CD4-positive, alpha-beta T cell treated with Interleukin-4 for 4 hours (primary cell): ENCODE measurements at places on chromosomes 12 and 14.

- no peak for DNase-seq
Observed at GRCh38 chr12:68620519-68621471, 10.1 kb downstream of the RAP1B start.

GRCh38 chr12:112420740-112421139, 2.0 kb downstream of the PTPN11 start:
- DNase-seq = no peak

DNA sequence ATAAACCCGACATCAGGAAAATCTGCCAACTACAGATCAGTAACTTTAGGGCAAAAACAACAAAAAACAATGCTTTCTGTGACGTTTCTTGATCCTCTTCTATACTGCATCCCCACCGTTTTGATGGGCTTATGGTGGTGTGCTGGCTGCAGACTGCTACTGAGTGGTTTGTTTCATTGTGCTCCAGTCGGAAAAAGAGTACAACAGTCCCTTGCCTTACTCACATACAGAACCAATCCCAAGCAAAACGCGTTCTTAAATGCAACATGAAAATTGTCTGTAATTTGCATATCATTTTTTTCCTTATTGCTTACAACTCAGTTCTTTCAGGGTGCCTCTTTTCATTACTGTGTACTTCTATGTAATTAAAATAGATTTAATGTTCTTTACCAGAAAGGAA, 2.3 kb downstream of the ETV6 start:
- no peak for DNase-seq

- DNase-seq = no peak
Observed at GRCh38 chr12:2290091-2290490, 237.3 kb downstream of the CACNA1C start.

DNA sequence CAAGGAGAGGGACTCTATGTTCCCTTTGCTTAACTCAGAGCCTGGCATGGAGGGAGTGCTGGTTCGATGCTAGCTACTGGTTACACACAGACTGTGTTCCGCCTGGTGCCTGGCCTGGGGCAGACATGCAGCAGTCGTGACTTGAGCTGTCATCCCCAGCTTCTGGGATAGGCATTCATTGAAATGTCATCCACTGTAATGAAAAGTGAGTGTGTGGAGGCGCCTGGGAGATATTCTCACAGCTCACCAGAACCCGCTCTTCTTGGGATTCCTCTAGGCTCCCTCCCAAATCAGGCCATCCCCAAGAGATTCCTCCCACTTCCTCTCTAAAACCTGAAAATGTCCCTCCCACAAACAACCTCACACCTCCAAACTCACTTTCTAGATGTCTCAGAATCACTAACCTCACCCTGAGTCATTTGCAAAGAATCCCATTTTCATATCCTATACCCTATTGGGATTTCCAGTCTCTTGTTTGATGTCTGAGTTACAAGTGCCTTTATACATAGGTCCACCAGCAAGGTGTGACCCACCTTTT, 82.8 kb downstream of the CRACR2A start:
- DNase-seq = no peak

GRCh38 chr14:85466678-85467077, 63.3 kb upstream of the FLRT2 start:
- no peak for DNase-seq

DNA sequence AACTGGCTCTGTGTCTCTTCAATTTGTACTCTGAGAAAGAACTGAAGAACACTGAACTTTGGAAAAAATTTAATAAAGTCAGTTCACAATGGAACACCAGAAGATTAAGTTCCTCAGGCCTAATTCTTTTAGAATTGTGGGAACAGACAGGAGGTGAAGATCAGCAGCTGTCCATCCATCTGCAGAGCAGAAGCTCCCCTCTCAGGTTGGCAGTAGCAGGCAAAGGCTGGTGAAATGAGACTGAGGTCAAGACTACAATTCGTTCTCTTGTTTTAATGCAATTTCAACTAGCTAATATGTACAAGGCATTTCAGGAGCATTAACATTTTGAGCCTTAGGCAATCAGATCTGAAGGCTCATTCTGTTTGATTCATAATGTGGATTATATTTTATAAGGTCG, 10.3 kb upstream of the TRHDE start:
- no peak for DNase-seq

DNA sequence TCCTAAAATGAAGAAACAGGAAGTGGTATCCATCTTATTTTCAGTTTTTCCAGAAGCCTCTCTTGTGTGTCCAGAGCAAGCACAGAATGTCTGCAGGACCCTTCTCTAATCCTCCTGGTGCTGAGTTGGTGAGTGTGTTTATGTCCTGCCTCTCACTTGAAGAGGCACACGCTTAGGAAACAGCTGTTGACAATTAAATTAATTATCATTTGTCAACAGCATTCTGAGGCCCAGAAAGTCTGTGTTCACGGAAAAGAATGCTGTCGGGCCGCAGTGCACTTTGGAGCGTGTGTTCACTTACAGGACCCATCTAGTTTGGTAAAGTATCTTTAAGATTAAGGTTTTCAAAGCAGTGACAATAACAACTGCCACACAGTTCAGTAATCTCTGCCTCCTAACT, 70.5 kb downstream of the LMNTD1 start:
- no peak for DNase-seq

DNA sequence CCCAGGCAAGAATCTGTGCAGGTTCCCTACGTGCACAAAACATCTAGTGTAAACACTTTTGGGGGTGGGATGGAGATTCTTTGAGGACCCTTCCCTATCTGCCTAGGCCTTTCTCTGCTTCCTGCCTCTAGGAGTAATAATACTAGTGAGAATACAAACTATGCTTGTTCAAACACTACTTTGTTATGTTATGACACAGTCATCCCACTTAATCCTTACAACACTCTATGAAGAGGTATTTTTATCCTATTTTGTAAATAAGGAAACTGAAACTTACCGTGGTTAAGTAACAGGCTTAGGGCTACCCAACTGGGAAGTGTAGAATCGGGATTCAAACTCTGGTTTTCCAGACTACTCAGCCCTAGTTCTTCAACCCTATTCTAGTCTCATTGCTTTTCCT, 96.5 kb downstream of the KCNA5 start:
- DNase-seq = no peak

- DNase-seq = no peak
Observed at GRCh38 chr12:95351748-95352147, 122.2 kb upstream of the METAP2 start.

GRCh38 chr12:103854372-103854973, 13.4 kb upstream of the NT5DC3 start:
- DNase-seq = no peak

DNA sequence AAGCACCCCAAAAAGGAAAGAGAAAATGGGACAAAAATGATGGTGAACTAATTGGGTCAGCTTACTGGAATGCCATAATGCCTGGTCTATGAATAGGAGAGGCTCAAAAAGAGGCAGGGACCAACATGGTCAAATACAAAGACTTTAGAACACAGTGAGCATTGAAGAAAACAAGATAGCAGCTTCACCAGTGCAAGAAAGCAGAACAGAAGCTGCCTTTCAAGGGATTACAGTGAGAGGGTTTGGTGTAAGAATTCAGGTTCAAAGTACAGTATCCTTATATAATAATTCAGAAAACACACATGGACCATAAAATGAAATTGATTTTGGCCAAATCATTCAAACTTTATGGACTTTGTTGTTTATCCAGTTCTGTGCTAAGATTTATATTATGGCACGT, 162.1 kb downstream of the NAV3 start:
- no peak for DNase-seq

DNA sequence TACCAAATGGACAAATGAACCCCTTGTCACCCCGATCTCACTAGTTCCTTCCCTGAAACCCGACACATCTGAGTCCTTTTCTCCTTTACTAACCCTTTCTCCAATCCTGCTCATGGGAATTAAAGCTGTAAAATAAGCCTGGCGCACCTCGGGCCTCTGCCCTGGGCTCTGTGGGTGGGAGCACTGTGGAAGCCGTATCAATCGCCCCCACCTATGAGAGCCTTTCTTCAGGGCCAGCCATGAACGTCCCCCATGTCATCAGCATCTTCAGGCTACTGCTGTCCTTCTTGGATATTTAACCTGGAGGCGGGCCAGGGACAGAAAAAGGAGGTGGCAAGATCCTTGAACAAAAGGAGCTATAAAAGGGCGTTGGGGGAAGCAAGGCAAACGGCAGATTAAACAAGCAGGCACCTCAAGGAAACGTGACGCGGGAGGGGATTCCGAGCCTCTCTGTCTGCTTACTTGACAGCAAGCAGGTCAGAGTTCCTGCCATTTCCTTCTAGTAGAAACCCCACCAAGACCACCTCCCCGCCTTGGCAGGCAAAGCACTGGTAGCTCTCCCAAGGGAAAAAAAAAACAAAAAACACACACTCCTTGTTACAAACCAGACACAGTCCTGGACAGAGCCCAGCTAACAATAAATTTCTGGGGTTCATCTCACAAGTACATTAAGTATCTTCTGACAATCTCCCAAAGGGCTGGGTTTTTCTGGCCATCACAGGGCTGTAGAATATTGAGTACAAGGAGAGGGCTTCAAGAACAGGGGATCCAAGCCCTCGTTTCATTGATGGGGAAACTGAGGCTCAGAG, 62.9 kb downstream of the DPF3 start:
- DNase-seq = no peak

DNA sequence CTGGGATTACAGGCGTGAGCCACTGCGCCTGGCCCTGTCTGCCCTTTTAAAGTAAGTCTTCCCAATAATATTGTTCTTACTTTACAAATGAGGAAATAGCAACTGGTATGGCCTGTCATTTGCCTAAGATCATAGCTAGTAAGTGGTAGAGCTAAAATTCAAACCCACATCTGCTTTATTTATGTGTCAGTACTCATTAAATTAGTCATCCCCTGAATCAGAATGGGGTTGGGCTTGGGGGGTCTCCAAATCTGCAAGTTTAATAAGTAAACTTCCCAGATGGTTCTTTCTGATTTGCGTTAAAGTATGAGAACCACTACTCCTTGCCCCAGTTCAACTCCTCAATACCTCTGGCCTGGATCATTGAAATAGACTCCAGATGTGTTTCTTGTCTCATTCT, 96.2 kb downstream of the FAR2 start:
- no peak for DNase-seq
